Right lobe of liver (tissue), 6 donors: ENCODE measurements at places on chromosomes 4 and X.

DNA sequence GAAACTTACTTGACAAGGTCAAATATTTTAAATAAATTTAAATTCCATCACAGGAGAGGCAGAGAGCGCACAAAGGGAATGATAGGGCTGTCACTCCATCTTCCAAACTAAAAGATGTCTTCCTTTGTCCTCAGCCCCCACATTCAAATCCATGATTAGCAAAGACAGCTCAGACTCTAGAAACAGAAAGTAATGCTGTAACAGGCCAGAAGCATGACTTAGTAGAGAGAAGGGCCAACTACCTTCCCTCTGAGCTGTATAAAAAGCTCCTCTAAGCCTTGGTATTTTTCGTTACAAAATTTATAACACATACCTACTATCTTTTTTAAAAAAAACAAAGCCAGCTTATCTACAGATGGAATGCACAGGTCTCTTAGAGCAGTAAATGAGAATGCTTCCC is 207.4 kb downstream of the MAPK10 start:
- DNase-seq = no peak

- DNase-seq = no peak
Observed at GRCh38 chr4:18957716-18958115, 936.2 kb upstream of the LCORL start.

GRCh38 chr4:172411149-172411548 is 597.9 kb downstream of the GALNTL6 start:
- DNase-seq = no peak

DNA sequence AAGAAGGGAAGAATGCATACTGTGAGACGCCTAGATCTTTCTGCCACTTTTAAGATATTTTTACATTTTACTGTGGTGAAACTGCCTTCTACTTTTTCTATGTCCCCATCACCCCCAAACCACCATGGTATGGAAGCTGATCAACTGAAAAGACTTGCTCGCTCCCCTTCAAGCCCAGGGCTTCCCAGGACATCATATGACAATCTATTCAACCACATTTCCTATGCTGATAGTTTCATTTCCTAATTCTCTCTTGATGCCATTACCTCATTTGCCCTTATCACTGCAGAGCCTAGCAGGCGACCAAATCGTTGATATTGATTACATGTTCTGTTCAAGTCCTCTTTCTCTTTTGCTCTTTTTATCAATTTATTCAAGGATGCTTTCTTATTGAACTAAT is 40.1 kb upstream of the KLHL34 start:
- no peak for DNase-seq

DNA sequence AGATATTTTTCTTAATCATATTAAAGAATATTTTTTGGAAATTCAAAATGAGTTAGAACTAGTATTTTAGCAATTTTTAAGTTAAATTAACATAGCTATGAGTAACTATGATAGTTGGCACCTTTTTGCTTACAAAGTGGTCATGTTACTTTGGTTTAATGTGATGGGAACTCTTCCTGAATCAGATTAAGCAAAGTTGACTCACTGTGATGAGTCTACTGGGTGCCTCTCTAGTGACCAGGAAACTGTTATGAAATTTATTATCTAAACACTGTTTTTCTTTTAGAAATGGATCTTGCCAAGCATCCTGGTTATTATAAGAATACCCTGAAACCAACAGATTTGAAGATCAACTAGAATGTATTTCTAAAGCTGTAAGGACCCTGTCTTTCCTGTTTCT is 985.8 kb downstream of the TRAM1L1 start:
- DNase-seq = no peak

- DNase-seq = no peak
Observed at GRCh38 chr4:21811565-21811964, 137.0 kb downstream of the KCNIP4 start.

DNA sequence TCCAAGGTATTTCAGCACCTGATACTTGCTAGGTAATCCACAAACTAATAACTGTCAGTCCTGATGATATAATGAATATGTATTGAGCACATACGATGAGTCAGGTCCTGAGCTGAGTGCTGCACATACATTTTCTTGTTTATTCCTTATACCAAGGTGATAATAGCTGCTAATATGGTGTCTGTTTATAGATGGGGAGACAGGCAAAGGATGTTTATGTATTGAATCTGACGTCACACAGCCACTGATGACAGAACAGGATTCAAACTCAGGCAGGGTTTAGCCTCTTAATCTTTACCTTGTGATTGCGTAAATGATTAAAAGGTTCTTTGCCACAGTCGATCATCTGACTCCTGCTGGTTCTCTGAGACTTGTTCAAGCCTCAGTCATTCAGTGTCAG is 609.9 kb upstream of the CPEB2 start:
- no peak for DNase-seq

GRCh38 chrX:10781847-10782530 is 161.6 kb upstream of the MID1 start:
- no peak for DNase-seq

DNA sequence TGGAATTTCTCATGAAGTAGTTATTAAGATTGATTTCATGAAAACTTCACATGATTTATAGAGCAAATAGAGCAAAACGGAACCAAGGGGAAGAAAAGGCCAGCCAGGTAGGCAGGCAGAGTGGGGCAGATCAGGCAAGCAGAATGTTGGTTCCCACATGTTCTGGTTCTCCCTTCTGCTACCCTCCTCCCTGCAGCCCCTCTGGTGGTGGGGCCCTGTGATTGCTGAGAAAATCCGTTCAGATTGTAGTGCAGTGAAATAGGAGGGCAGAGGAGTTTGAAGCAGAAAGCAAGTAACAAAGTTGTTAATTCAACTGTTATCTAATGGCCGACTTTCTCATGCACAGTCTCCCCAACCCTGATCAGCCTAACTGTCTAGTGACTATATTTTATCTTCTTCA is 185.3 kb downstream of the MID1IP1 start:
- no peak for DNase-seq

DNA sequence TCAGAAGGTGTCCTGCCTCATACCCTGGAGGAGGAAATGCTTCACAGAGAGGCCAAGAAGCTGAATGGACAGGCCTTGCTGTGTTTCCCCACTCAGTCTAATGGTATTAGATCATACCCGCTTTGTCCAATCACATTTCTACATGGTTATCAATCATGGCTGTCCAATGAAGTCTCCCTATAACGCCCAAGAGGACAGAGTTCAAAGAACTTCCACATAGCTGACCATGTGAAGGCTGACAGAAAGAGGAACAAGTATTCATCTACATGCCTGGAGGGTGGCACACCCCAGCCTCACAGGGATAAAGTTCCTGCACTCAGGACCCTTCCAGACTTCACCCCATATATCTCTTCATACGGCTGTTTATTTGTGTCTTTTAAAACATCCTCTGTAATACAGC is 123.4 kb downstream of the MANBA start:
- no peak for DNase-seq

- no peak for DNase-seq
Observed at GRCh38 chr4:176149680-176150355, 45.6 kb downstream of the SPATA4 start.

- DNase-seq = no peak
Observed at GRCh38 chr4:38371391-38371851, 292.6 kb upstream of the KLF3 start.

GRCh38 chr4:118338981-118339765 is 13.6 kb downstream of the PRSS12 start:
- DNase-seq = no peak

DNA sequence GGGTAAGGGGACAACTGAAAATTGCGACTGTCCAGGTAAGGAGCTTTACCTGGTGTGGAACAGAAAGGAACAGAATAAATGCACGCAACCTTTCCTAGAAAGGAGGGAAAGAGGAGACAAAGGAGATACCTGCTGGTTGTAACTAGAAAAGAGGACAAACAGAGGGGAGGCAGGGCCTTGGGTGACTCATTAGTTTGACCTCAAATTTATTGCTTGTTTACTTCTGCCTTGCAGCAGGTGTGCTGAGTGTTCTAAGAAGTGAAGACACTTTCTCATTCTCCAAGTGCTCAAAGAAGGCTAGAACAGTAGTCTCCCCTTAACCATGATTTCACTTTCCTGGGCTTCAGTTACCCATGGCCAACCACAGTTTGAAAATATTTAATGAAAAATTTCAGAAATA is 123.1 kb upstream of the BOD1L1 start:
- DNase-seq = no peak

- DNase-seq = peak; percentile 84
Observed at GRCh38 chrX:48897157-48897624, 377 bp downstream of the TIMM17B start.

GRCh38 chrX:154305541-154306205 is 10.1 kb downstream of the TKTL1 start:
- DNase-seq = no peak

- DNase-seq = no peak
Observed at GRCh38 chr4:18882468-18882867, 860.9 kb upstream of the LCORL start.

DNA sequence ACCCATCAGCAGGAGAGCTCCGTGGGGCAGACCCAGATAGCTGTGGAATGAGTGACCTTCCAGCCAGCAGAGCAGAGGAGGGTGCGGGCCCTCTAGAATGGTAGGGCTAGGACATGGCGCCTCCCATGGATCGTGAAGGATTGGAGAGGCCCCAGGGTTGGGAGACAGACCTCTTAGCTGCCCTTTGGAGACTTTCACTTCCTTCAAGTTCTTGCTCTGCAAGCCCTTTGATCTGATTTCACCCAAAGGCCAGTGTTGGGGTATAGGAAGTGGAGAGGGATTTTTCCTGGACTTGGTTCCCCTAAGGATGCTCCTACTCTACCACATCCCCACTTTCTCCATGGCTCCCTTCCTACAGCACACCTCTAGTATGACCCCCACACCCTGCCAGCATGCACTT is 3.0 kb downstream of the SASH3 start:
- DNase-seq = no peak

DNA sequence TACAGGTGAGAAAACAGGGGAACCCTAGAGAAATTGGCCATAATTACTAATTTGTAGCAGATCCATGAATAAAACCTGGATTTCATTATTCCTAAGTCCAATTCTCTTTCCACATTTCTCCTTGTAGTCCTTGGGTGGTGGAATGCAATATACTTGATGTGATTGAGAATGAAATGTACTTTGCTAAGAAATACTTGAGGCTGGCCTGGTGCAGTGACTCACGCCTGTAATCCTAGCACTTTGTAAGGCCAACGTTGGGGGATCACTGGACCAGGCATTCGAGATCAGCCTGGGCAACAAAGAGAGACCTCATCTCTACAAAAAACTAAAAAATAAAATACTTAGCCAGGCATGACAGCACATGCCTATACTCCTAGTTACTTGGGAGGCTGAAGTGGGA is 15.9 kb downstream of the TMEM184C start:
- DNase-seq = no peak

- no peak for DNase-seq
Observed at GRCh38 chrX:1422135-1422465, 30.2 kb upstream of the SLC25A6 start.

DNA sequence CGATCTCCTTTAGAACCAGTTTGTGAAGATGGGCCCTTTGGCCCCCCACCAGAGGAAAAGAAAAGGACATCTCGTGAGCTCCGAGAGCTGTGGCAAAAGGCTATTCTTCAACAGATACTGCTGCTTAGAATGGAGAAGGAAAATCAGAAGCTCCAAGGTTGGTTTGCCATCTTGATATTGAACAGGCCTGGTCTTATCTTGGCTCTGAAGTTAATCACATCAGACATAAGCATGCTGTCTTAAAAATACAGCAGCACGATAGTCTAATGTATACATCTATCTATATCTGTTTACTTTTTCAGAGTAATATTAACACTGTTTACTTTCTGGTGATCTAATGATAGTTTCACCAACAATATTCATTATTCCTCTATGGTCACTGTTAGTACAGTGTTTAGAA is 129.8 kb downstream of the PTTG2 start:
- no peak for DNase-seq

DNA sequence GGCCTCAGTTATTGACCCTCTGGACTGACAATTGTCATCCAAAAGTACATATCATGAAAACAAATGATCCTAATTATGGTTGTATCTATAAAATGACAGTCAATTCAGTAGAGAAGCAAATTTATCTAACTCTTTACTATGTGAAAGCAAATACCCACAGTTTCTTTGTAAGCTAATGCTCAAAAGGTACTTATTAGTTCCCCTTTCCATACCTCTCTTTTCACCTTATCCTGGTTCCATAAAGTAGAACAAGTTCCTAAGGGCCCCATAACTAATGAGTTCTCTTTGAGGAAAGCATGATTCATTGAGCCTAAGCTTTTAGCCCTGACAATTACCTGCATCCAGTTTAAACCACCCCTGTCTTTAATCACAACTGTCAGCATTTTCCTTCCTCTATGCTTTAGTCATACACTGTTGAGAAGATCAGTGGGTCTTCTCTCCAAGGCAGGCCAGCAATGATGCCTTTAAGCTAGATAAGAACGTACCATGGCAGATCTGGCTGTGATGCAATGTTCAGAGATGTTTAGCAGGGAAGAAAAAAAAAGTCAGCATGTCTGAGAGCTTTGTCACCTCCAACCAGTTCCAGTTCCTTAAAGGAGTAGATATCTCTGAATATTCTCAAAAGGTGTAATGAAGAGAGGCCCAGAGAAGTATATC is 179.7 kb upstream of the RASGEF1B start:
- no peak for DNase-seq

GRCh38 chr4:9792381-9792780 is 10.9 kb downstream of the DRD5 start:
- no peak for DNase-seq

GRCh38 chrX:100743009-100743607 is 11.2 kb upstream of the SYTL4 start:
- no peak for DNase-seq

- DNase-seq = no peak
Observed at GRCh38 chr4:102809190-102809589, 18.2 kb downstream of the UBE2D3 start.

GRCh38 chr4:166816890-166817289 is 417.4 kb downstream of the SPOCK3 start:
- no peak for DNase-seq

DNA sequence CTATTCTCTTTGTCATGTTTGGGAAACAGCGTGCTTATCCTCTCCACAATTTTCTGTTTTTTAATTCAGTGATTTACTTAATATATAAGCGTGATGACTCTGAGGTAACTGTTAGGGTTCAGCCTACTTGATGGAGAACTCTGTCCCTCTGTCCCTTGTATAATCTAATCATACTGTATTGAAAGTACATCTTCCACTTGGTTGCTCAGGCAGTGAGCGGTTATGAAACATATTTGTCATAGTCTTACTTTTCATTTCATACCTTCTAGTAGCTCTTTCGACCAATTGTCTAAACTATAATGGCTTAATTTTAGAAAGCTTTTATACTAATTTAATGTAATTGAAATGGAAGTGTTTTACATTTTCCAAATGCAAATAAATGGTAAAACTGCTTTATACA is 469.0 kb downstream of the TLL1 start:
- DNase-seq = no peak
